ENCODE measurements at places on chromosomes 13 and 19. TPM values are rescaled to one million over a fixed set of nuclear protein-coding genes. Genes with fewer than 3 reads are reported as not detected.

ZNF726 gene
- polyA plus RNA-seq = 1.8 TPM

C5AR1 gene
- 0.22 TPM for polyA plus RNA-seq

KLF5 gene
- 0.44 TPM for polyA plus RNA-seq

FAM216B gene
- polyA plus RNA-seq = not detected

MATK gene
- polyA plus RNA-seq = 1.4 TPM

GRCh38 chr13:105446197-105446596 is 1089.3 kb downstream of the EFNB2 start:
- H3K4me3 ChIP-seq = no peak overlapping the region
- no peak for DNase-seq
- no peaks in the 10 kb centered on the region for H3K4me1 ChIP-seq

GRCh38 chr19:296476-297225 is 5.4 kb upstream of the PLPP2 start:
- H3K27me3 ChIP-seq = peaks cover 4% of the 10 kb centered on the region
- H3K27ac ChIP-seq = no peak overlapping the region
- DNase-seq = no peak

- DNase-seq = peak; percentile 67
- H3K27ac ChIP-seq = no peak overlapping the region
- peaks cover 34% of the 10 kb centered on the region for H3K4me1 ChIP-seq
- H3K27me3 ChIP-seq = no peaks in the 10 kb centered on the region
- H3K4me3 ChIP-seq = peak overlapping the region; percentile 67
These were observed 8.2 kb upstream of the BBC3 start for GRCh38 chr19:47239152-47239551.

DNA sequence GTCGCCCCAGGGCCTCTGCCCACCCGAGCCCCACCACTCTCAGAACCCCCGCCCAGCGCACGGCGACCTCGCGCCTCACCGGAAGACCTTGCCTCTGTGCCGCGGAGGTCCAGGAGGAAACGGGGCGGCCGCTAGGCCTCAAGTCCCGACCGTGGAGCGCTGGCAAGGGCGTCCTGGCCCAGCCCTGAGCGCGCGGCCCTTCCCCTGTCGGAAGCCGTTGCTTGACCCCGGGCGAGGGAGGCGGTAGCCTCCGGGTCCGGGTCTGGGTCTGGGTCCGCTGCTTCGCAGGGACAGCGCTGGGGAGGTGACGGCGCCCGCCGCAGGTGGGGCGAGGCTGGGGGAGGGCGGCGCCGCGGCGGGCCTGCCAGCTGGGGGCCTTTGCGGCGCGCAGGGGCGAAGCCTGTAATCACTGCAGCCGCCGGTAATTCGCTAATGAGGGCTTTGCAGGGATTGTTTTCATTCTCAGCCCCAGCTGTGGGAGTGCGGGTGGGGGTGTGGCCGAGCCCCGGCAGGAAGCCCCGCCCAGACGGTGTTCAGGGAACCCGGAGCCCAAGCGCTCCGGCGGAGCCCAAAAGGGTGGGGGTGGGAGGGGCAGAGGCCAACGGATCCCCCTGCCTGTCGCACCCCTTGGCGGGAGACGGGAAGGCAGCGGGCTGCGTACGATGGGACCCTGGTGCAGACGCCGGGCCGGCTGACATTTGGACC is 8.6 kb downstream of the C19orf25 start:
- peak; percentile 88 for DNase-seq
- no peaks in the 10 kb centered on the region for H3K36me3 ChIP-seq
- H3K4me3 ChIP-seq = peak overlapping the region; percentile 32

- no peak for DNase-seq
- H3K27ac ChIP-seq = peak overlapping the region; percentile 5
- H3K27me3 ChIP-seq = no peaks in the 10 kb centered on the region
These were observed 1.6 kb downstream of the ZNF414 start for GRCh38 chr19:8512115-8512967.

GRCh38 chr19:34075661-34076091 is 96.6 kb upstream of the LSM14A start:
- peaks cover 9% of the 10 kb centered on the region for H3K27me3 ChIP-seq
- H3K4me3 ChIP-seq = no peak overlapping the region
- no peaks in the 10 kb centered on the region for H3K36me3 ChIP-seq
- H3K27ac ChIP-seq = no peak overlapping the region
- H3K4me1 ChIP-seq = no peaks in the 10 kb centered on the region

GRCh38 chr13:43686557-43686956 is 100.2 kb downstream of the ENOX1 start:
- no peaks in the 10 kb centered on the region for H3K4me1 ChIP-seq
- H3K27ac ChIP-seq = no peak overlapping the region
- no peak for DNase-seq
- no peak overlapping the region for H3K4me3 ChIP-seq
- no peaks in the 10 kb centered on the region for H3K36me3 ChIP-seq

- H3K4me1 ChIP-seq = peaks cover 16% of the 10 kb centered on the region
- H3K36me3 ChIP-seq = no peaks in the 10 kb centered on the region
- H3K27me3 ChIP-seq = no peaks in the 10 kb centered on the region
- H3K4me3 ChIP-seq = no peak overlapping the region
- DNase-seq = no peak
These were observed 4.4 kb upstream of the EID2 start for GRCh38 chr19:39544226-39544903.

DNA sequence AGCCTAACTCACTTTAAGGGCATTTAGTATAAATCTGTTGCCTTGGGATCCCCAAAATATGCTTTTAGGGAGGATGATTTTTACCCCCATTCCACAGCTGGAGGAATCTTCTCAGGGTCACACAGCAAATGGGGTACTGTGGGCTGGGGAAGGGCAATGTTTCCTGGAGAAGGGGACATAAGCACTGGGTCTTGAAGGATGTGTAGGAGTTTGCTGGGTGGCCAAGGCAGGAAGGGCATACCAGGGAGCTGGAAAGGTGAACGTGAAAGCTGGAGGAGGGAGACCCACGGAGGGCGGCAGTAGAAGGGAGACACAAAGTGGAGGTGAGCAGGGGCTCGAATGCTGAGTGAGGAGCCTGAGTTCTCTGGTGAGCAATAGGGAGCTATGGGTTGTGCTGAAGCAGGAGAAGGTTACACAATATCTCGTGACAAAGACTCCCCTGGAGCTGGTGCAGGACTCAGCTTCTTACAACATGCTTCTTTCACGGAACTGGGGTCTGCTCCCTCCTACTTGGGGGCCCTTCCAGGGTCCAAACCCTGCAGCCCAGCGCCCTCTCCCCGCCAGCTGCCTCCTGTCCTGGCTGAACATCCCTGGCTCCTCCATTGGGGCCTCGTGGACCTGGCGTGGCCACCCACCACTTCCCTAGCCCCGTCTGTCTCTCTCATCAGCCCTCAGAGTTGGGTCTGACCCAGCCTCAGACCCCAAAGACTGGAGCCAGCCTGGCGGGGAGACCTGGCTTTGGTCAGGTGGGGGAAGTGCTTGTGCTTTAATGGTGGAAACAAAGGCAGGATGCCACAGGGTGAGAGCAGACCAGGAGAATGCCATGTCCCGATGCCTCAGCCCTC is 11.1 kb downstream of the CILP2 start:
- no peaks in the 10 kb centered on the region for H3K27me3 ChIP-seq
- H3K4me3 ChIP-seq = no peak overlapping the region
- H3K27ac ChIP-seq = no peak overlapping the region
- H3K4me1 ChIP-seq = no peaks in the 10 kb centered on the region
- no peak for DNase-seq

DNA sequence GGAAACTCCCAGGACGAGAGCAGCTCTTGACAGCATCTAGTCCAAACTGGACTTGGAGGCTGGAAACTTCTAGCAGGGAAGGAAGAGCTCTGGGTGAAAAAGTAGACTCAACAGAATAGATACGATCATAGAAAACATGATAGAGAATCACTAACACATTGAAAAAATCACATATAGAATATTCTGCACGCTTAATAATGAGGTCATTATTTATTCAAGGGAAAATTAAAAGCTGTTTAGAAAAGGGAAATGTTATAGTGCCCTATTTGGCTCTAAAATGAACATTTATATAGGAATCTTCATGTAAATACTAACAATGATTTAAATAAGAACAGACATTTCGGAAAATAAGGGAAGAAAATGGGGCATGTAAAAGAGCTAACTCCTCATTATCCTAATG is 15.1 kb downstream of the KL start:
- no peak for DNase-seq
- no peak overlapping the region for H3K27ac ChIP-seq
- no peaks in the 10 kb centered on the region for H3K4me1 ChIP-seq
- no peaks in the 10 kb centered on the region for H3K36me3 ChIP-seq
- no peak overlapping the region for H3K4me3 ChIP-seq

- H3K27me3 ChIP-seq = no peaks in the 10 kb centered on the region
- DNase-seq = no peak
- H3K4me3 ChIP-seq = no peak overlapping the region
- H3K36me3 ChIP-seq = no peaks in the 10 kb centered on the region
- no peak overlapping the region for H3K27ac ChIP-seq
These were observed 813.2 kb upstream of the GPC6 start for GRCh38 chr13:92413452-92413851.

DNA sequence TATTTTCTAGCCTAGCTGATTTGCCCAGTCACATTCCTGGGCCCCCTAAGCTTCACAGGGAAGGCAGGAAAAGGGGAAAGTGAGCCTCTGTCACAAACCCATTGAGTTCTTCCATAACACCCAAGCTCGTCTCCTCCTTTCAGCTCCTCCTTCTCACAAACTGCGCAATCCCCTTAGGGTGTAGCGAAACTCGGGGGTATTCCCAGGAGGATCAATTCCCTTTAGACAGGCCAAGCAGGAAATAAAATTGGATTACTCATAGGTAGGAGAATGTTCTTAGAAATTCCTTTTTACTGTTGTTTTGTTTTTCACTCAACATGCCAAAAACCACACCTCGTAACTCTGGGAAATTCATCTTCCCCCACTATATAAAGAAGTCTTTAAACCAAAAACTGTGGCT is 139.3 kb downstream of the IRS2 start:
- H3K4me1 ChIP-seq = no peaks in the 10 kb centered on the region
- no peak for DNase-seq
- no peak overlapping the region for H3K4me3 ChIP-seq
- no peak overlapping the region for H3K27ac ChIP-seq
- H3K36me3 ChIP-seq = no peaks in the 10 kb centered on the region

GRCh38 chr19:49988433-49988832 is 27.5 kb upstream of the SIGLEC11 start:
- H3K27ac ChIP-seq = no peak overlapping the region
- H3K36me3 ChIP-seq = peaks cover 74% of the 10 kb centered on the region
- no peak for DNase-seq
- no peaks in the 10 kb centered on the region for H3K4me1 ChIP-seq
- no peak overlapping the region for H3K4me3 ChIP-seq
- H3K27me3 ChIP-seq = no peaks in the 10 kb centered on the region
